ENCODE measurements at places on chromosomes 16 and 17.

GRCh38 chr17:43832168-43832975, 574 bp downstream of the MPP3 start:
- DNase-seq, result peak; percentile 43

- no peak for DNase-seq
Measured at GRCh38 chr17:34990921-34991365, 10.6 kb downstream of the LIG3 start.

DNA sequence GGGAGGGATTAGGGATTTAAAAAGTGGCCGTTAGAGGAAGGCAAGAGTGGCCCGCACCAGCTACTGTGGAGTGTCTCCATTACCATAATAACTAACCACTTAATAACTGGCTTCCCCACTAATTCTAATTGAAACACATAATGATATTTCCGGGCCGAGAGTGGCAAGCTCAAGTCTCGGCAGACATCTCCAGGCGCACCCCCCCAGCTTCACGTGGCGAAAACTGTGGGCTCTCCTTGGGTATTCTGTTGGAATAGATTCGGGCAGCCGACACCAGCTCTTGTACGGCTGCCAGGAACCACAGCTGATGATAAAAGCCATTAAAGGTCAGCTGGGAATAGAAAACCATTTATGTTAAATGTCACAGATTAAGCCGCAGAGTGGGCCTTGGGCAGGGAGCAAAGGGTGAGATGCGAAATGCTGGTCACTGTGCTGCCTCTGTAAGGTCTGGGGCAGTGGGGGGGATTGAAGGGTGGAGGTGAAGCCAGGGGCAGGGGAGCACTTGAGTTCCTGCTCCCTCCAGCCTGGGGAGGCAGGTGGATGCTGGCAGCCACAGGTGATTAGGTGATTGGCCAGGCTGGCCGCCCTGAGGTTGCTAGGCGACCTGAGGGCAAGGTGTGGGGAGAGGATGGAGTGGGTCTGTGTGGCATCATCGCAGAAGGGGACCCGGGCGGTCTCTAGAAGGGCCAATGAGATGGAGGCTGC, 115.6 kb upstream of the SDK2 start:
- DNase-seq, result no peak

GRCh38 chr16:78552106-78552675, 452.7 kb downstream of the WWOX start:
- no peak for DNase-seq

GRCh38 chr17:17091856-17092756, 49.8 kb downstream of the MPRIP start:
- DNase-seq, result no peak

DNA sequence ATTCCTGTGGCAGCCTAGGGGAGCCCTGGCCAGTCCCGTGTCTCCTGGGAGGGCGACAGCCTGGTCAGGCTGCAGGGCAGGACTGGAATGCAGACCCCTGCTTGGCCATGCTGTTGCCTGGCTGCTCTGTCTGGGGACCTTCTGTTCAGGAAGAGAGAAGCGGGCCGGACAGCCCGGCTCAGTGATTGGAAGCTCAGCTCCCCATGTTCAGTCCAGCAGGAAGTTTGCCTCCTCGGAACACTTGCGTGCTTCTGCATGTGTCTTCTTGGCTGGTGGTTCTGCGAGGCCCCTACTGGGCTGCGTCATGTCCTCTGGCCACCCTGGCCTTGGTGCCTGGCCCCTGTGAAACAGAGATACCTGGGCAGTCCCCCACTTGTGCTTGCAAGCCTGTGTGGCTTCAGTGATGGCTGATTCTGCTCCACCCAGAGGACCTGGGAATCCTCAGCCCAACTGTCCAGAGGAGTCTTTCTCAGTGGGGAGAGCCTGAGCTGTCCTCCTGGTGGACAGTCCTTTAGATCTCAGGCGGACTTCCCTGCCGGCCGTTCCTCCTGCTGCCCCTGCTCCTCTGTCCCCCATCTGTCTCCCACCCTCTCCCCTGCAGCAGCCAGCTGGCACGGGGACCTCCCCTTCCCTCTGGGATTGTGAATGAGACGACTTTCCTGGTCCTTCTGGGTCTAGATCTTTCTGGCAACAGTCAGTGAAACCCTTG, 279.5 kb downstream of the SEC14L1 start:
- peak; percentile 75 for DNase-seq

- DNase-seq, result peak; percentile 97
Measured at GRCh38 chr17:45146890-45147580, 1.2 kb upstream of the HEXIM1 start.

DNA sequence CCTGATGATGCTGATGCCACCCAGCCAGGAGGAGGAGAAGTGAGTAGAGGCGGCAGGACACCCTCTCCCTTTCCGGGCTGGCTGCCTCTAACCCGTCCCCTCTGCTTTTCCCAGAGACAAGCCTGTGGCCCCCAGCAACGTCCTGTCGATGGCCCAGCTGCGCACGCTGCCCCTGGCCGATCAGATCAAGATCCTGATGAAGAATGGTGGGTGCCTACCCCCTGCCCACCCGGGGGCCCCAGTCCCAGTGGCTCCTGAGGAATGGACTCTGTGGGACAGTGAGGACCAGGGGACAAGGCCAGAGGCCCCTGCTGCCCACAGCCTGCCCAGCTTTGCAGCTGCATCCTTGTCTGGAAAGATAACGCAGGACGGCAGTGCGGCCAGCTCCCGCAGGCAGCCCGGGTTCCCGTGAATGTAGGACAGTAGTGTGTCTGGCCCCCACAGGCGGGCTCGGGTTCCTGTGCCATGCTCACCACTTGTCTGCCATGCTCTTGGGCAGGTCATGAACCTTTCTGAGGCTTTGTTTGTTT, 19.9 kb downstream of the POLR3E start:
- no peak for DNase-seq

GRCh38 chr17:34117811-34118210, 137.3 kb upstream of the CCL2 start:
- no peak for DNase-seq

DNA sequence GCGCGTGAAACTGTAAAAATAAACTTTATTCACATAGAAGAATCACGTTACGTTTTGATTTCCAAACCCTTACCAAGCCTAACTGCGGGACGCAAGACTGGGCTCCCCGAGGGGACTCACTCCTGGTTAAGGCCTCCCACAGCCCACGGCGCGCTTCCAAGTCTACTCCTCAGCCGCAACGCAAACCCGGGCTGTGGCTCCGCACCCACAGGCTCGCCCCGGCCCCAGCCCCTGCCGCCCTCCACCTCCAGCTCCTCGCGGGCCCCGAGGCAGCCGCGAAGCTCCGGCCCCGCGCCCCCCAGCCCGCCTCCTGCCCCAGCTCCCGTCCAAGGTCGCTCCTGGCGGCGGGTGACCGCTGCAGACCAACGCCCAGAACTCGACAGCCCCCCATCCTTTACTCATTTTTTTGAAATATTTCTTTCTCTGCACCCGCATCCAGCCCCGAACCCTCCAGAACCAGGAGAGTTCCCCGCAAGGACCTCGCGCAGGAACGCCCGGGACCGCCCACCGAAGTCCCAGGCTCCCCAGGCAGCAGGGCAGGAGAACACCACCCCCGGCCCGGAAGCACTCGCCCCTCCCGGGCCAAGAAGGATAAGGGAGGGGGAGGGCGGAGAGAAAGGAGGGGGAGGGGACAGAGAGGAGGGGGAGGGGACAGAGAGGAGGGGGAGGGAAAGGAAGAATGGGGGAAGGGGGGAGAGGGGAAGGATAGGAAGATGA, 912 bp downstream of the USP22 start:
- DNase-seq, result peak; percentile 95

DNA sequence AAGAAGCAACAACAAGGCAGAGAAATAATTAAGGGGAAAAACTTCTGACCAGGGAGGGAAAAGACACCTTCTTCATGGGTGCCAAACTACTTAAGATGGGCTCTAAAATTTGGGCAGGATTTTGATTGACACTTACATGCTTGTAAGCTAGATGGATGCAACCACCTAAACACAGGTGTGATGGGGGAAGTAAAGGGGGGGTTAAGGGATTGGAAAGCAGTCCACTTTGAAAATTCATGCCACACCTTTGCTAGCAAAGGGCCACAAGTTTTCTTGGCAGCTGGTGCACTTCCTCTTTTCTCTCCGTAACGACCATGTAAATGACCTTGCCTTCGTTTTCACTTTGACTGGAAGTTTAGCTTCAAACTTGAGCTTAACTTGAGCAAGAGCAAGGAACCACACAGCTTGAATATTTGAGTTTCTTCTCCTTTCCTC, 14.3 kb upstream of the PRKAR1A start:
- DNase-seq, result peak; percentile 79

GRCh38 chr17:63826468-63827001, 696 bp upstream of the PSMC5 start:
- DNase-seq, result no peak

- no peak for DNase-seq
Measured at GRCh38 chr16:55471448-55472097, 7.4 kb upstream of the MMP2 start.

GRCh38 chr17:79482727-79483521, 127.9 kb downstream of the RBFOX3 start:
- DNase-seq, result no peak

DNA sequence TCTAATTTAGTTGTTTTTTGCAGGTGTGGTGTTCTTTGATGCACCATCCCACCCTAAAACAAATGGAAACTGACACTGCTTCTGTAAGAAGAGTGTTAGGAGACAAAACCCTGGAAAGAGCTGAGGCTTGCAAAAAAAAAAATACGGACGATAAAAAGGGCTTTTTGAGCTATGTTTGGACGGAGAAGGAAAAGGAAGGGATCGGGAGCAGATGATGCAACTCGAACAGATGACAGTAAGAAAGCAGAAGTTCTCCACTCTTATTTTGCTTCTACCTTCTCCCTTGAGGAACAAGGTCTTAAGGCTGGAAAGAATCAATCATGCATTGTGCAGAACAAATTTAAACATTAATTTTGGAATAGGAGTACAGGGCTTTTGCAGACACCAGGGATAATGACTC, 136.7 kb downstream of the MAF start:
- peak; percentile 75 for DNase-seq

DNA sequence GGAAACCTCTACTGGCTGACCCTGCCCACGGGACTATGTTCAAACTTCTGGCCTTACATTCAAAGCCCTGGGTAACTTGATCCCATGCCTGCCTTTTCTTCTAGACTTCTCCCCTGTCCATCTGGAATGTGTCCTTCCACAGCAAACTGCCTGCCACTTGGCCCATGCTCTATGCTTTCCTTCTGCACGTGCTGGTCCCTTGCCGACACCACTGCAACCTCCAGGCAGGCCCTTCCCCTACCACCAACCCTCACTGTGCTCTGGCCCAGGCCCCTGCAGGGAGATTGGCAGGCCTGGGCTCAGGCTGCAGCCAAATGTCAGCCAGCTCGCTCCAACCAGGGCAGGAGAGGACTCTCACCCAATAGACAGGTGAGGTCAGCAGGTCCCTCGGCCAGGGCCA, 11.0 kb downstream of the HSD11B2 start:
- DNase-seq, result peak; percentile 62

DNA sequence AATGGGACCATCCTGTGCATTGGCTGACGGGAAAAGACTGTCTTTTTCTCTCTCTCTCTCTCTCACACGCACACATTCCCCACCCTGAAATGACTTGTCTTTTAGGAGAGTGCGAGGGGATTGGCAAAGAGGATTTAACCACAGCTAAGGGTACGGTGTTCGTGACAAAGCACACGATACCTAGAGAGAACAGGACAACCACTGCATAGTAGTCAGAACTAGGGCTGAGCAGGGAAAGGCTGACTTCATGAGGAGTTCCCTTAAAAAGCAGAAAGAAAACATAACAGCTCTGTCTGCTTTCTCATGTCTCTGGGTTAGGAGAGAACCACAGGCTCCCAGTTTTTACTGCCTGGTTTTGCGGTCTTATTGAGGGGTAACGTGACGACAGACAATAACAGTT, 742.8 kb upstream of the SOX9 start:
- DNase-seq, result no peak

DNA sequence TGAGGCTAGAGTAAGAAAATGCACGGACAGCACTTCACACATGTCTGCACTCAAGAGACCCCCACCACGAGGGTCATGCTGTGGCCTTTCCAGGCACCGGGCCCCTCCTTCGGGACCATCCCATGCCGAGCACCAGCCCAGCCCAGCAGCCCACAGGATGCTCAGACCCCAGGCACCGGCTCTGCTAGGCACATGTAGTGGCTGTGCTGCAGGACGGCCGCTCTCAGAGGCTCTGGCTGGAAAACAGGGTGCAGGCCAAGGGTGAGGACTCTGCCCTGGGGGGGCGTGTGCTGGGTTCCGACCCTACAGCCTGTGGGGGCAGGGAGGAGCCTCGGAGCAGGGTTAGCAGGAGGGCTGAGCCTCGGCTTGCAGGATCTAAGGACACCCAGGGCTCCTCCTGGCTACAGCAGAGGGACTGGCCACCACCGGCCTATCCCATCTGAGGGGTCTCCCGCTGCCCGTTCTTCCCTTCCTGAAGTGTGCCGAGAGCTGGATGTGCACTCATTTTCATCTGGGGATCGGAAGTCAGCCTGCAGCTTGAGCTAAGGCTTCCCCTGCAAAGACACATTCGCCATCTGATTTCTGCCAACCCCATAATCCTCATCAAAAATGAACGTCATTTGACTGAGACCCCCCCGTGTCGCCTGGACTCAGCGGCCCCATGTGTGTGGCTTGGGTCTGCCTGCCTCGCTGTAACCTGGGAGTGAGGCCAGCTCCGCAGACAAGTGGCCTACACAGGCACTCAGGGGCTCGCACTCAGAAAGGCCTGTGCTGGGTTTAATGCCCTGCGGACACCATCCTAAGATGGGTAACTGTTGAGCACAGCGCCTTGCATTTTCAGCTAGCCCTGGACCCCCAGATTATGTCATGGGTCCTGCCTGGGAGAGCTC, 293.1 kb upstream of the FOXF1 start:
- no peak for DNase-seq

GRCh38 chr16:75556431-75556950, 439 bp upstream of the TMEM231 start:
- DNase-seq, result no peak

- no peak for DNase-seq
Measured at GRCh38 chr17:5260542-5260941, 21.5 kb upstream of the RABEP1 start.

DNA sequence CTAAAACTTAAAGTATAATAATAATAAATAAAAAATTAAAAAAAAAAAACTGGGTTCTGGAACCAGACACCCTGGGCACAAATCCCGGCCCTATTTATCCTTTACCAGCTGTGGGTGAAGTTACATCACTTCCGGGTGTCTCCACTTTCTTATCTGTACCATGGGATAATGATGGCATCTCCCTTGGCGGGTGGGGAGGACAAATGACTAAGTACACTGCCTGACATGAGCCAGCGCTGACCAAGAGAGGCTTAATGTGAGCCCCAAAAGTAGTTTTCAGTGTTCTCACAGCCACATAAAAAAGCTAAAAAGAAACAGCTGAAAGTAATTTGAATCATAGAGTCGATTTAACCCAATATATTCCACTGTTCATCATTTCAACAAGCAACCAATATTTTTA, 424.9 kb downstream of the SOX9 start:
- DNase-seq, result no peak

- DNase-seq, result peak; percentile 66
Measured at GRCh38 chr17:7767405-7768021, 50.0 kb downstream of the DNAH2 start.

GRCh38 chr17:75516619-75517296, 430 bp downstream of the TSEN54 start:
- peak; percentile 60 for DNase-seq
